CMK (cell line): ENCODE measurements at places on chromosomes 12 and 14.

DNA sequence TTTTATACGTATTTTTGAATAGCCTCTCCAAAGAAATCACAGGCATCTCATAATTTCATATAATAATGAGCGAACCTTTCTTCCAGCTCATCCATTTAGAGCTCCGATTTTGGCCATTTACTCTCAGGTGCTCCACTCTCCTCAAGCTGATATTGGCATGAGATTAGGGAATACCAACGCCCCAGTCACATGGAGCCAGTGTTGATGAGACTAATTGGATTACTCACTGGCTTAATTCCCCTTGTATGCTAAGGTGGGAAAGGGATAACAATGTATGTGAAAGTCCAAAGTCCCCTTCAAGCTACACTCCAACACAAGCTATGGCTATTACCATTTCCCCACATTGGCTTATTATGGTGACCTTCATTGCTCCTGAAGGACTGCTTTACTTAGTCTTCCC, 76.6 kb upstream of the NAV3 start:
- DNase-seq = no peak

DNA sequence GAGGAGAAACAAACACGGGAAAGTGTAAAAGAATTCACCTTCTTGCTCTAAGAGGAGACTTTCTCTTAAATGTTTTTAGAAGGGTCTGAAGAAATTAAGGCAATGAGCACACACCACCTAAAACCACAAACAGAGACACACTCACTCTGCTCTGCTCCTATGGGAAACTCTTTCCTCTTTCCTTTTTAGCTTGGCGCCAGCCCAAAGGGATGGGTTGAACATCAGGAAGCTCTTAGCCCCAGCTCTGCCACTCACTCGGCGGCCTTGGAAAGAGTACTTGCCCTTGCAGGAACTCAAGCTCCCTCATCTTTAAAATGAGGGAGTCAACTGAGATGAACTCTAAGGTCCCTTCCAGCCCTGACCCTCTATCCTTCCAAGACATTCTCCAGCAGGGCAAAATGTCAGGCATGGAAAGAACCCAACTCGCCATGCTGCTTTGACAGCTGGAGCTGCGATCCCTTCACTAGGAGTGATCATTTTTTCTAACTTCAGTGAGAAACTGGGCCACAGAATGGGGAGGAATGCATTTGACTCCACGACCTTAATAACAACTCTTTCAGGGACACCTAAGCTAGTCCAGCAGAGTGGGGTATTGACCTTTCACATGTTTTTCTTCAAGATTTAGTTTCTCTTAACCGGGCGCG, 980 bp upstream of the RNASE8 start:
- no peak for DNase-seq

DNA sequence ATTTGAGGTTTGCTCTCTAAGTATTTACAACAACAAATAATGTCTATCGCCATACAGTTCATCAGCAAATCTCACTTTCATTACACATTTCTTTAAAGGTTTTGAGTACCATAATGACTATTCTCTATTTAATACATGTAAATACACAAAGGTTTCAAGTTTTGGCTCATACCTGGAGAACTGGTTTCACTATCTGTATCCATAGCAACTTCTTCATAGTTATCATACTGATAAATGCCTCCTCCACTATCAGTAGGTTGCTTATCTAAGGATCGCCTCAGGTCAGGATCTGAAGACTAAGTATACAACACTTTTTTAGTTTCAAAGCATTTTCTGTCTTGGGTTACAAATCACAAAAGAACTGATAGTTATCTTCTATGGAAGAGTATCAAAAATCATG, 21.4 kb downstream of the ZFC3H1 start:
- no peak for DNase-seq

- DNase-seq = no peak
Measured at GRCh38 chr12:49985981-49986380, 13.2 kb downstream of the AQP6 start.

GRCh38 chr12:24960222-24960855, 11.4 kb upstream of the BCAT1 start:
- DNase-seq = no peak

- no peak for DNase-seq
Measured at GRCh38 chr12:31393004-31393550, 67.1 kb upstream of the SINHCAF start.

DNA sequence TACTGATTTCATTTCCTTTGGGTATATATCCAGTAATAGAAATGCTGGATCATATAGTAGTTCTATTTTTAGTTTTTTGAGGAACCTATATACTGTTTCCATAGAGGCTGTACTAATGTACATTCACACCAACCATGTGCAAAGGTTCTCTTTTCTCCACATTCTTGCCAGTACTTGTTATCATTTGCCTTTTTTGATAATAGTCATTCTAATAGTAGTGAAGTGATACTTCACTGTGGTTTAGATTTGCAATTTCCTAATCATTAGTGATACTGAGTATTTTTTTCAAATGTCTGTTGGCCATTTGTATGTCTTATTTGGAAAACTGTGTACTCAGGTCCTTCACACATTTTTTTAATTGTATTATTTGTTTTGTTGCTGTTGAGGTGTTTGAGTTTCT, 148.2 kb upstream of the NAV3 start:
- no peak for DNase-seq
